ENCODE measurements at places on chromosomes 16 and 17.

GRCh38 chr17:65593855-65594845, 32.7 kb upstream of the AXIN2 start:
- DNase-seq, result no peak

DNA sequence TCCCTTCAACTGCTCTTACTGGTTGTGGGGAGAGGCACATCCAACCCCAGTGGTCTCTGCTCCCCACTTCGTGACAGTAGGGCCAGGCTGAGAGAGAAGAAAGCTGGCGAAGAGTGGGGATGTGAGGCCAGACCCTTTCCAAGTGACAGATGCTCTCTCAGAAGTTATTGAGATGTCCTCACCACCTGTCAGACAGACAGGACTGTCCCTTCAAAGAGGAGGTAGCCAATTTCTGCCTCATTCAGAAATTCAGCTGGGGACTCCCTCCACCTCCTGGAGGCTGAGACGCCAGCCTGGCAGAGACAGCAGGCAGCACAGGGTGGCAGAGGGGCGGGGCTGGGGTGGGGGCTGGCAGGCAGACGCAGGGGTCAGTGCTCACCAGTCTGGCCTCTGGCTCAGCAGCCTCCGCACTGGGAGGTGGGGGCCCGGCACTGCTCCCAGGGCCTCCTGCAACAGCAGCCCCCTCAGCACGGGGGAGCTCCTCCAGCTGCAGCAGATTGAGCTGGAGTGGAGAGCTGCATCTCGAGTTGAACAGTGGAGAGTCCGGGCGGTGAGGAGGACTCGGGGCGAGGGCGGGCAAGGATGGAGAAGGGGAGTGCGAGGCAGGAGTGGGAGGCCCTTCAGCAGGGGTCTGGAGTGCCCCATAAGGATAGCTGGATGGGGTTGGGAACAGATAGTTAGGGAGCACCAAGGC, 9.2 kb downstream of the PER1 start:
- DNase-seq, result no peak

GRCh38 chr17:37553401-37553966, 55.7 kb downstream of the SYNRG start:
- no peak for DNase-seq

DNA sequence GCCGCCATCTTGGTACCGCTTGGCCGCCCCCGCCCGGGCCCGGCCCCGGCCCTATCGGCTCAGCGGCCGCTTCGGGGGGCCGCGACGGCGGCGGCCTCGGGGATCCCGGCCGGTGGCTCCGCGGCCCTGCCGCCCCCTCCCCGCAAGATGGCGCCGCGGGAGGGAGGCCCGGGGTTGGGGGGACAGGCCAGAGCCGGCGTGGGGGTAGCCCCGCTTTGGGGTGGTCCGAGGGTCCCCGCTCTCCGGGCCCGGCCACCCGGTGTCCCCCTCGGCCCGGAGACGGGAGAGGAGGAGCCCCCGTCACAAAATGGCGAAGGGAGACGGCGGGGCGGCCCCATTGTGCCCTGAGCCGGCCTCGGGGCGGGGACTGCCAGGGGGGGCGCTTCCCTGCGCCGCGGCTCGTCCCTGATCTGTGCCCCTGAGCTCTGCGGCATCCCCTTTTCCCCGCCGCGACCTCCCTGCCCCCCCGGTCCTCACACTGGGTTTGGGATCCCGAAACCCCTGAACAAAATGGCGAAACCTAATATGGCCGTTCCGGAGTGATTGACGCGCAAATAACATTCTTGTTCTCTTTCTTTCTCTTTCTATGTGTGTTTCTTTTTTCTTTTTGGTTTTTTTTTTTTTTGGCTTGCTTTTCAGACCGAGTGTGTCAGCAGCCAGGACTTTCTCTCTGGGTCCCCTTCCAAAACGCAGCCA, 986 bp downstream of the HAPSTR1 start:
- no peak for DNase-seq

DNA sequence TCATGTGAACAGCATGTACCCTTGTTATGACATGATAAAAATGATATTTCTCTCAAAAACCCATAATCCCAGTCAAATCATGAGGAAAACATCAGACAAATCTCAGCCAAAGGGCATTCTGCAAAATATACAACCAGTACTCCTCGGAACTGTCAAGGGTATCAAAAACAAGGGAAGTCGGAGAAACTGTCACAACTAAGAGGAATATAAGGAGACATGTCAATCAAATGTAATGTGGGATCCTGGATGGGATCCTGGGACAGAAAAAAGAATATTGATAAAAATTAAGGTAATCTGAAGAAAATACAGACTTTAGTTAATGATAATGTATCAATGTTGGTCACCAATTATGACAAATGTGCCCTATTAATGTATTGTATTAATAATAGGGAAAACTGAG, 15.6 kb upstream of the CDYL2 start:
- no peak for DNase-seq

DNA sequence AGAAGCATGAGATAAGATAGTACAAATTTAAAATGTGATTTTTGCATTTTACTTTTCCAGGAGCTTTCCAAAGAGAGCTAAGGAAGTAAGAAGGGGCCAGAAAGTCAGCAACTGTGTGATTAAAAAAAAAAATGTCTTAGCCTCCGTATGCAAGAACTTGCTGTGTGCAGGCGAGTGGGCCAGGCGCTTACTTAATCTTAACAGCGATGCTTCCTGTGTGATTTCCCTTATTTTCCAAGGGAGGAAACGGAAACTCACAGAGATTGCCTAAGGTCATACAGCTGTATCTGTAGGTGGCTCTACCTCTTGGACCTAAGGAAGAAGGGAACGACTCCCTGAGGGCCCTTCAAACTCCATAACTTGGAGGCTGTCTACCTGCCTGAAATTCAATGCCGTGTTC, 11.1 kb downstream of the HS3ST3B1 start:
- DNase-seq, result no peak

DNA sequence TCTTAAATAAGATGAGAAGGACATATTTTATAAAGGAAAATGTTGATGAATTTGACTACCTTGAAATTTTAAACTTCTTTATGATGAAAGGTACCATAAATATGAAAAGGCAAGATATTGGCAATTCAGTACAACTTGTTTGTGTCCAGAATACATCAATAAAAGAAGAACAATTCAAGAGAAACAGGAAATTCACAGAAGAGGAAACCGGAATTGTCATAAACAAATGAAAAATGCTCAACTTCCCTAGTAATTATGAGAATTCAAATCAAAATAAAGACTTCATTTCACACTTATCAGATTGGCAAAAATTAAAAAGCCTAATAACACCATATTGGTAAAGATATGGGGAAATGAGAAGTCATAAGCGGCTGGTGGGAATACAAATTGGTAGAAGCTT, 54.3 kb downstream of the WSB1 start:
- no peak for DNase-seq

- DNase-seq, result no peak
Measured at GRCh38 chr16:21565861-21566669, 33.3 kb upstream of the METTL9 start.

DNA sequence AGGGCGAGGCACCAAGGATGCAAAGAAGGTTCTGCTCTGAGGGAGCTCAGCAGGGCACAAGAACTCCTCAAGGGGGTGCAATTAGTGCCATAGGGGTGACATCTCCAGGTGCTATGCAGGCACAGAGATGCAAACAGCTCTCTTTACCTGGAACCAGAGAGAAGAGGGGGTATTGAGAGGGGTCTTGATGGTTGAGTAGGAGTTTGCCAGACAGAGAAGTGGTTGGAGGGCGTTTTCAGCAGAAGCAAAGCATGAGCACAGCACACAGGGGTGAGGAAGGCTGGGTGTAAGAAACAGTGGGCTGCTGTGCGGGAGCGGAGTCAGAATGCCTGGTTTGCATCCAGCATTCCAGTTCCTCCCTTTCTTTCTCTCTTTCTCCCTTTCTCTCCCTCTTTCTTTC, 81.8 kb upstream of the LHX1 start:
- DNase-seq, result no peak

DNA sequence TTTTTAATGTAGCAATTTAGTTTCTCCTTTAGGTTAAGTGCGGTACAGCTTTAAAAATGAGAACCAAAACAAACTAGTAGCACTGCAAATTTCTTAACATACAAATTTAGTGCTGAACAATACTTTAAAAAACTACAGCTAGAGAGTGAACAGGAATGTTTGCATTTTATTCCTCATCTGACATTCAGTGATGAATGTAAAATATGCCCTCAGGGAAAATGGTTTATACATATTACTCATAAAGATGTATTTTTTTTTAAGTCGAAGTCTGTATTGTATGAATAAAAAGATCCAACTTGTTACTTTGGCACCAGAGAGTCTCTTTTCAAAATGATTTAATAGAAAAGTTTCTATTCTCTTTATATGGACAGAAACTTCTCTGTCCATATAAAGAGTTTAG, 96.8 kb downstream of the BRIP1 start:
- no peak for DNase-seq

DNA sequence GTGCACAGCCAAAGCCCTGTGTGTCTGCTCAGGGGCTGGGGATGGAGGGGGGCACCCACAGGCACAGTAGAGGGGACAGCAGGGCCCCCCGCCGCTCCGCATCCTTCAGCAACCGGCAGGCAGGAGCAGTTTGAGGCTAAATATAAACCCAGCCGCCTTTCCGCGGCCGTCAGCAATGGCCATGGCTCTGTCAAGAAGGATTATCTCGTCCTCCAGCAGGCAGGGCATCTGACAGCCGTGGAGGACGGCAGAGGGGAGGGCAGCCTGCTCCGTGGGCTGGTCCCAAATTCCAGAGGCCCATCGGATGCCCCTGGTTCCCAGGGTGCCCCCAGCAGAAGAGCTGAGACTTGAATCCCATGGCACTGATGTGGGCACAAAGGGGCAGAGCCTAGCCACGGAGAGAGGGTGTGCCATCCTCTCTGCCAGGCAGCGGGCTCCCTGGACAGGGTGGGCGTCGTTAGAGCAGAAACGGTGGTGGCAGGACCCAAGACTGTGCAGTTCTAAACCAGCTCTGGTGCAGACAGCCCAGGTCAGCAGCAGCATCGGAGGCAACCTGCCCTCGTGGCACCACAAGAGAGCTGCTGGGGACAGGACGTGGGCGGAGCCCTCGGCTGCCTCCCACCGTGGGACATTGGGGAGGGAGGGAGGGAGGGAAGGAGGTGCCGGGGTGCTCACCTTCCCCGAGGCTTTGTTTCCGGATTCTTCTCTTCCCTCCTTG, 198.8 kb upstream of the CIBAR2 start:
- no peak for DNase-seq

- no peak for DNase-seq
Measured at GRCh38 chr16:70496513-70496912, 26.8 kb downstream of the COG4 start.

DNA sequence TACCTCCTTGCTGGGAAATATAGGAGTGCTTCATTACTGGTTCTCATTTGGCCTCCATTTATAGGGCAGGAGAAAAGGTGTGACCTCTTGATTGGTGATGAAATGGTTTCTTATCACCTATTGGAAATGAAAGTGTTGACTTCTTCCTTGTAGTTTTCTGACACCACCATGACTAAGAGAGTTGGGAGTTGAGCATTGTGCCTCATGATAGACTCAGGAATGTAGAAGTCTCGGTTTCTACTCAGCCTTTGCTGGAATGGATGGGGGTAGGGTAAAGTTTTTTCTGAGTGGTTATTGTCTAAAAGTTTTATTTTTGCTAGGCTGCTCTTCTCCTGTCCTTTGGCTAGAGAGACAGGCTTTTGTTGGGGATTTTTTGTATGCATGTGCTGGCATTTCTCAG, 117.4 kb downstream of the PHKB start:
- DNase-seq, result no peak

GRCh38 chr16:19308392-19308791, 22.9 kb downstream of the CLEC19A start:
- DNase-seq, result no peak

GRCh38 chr16:34801875-34802274, 1342.5 kb downstream of the TP53TG3F start:
- no peak for DNase-seq

GRCh38 chr16:89473791-89474414, 16.5 kb downstream of the ANKRD11 start:
- DNase-seq, result no peak

DNA sequence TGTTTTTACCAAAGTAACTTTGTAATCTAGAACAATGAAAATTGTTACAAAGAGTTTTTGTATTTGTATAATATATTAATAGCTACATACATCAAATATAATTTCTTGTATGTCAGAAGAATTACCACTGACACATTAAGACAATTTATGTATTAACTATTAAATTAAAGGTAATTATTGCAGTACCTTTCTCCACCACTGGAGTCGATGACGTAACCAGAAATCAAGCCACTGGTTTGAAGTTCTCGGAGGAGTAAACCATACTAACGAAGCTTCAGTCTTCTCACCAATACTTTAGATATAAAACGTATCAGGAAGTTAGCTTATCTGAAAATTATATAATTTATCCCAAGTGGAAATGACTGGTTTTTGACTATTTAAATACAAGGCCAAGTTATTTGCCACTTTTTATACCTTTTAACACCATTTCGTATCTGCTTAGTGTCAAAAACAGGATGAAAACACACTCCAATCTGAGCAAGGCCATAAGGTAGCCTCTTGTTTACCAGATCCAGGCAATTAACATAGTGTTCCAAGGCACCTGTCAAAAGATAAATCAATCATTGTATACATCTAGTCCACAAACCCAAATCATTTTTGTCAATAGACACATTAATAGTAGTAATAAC, 4.3 kb downstream of the POLG2 start:
- DNase-seq, result no peak

DNA sequence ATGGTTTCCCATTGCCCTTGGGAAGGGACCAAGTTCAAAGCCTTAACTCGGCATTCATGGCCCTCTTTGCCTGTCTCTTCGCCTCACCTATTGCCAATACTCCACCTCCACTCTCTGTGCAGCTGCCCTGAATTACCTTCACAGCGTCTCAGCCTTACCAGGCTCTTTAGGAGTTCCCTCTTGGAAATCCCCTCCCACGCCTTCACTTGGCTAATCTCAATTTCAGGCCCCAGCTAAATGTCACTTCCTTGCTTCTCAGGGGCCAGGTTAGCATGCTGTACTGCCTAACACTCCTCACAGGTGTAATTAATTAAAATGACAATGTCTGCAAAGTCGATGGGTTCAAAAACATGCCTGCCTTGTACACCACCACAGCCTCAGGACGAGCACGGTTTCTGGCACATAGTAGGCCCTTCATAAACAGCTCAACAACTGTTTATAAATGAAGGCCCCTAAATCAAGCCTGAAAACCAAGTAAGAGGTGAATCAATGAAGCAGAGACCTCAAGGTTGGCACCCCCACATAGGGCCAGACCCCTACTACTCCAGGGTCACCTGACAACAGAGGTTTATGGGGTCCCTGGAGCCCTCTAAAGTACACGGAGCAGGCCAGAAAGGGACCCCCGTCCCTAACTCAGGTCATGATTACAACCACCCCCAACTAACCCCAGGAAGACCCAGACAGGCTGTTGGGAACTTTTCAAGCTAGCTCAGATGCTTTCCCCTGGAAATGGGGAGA, 11.2 kb upstream of the EEF2K start:
- DNase-seq, result no peak

GRCh38 chr17:72487731-72488494, 367.1 kb downstream of the SOX9 start:
- no peak for DNase-seq

DNA sequence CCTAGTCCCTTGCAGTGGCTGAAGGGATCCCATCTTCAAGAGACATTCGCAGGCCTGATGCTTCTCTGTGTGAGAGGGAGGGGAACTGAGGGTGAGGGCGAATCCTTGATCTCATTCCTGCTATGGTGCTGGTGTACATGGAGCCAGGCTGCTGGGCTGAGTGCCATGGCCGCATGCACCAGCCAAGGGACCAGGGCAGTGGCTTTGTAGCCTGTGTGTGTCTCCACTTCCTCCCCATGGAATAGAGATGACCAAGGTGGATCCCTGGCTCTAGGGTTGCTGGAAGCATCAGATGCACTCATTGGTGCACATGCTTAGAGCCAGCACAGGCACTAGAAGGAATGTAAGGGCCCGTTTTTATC, 195.0 kb downstream of the FOXL1 start:
- DNase-seq, result no peak

- no peak for DNase-seq
Measured at GRCh38 chr17:31394544-31394943, 3.1 kb downstream of the RAB11FIP4 start.
